ENCODE measurements at places on chromosomes 13 and 19.

DNA sequence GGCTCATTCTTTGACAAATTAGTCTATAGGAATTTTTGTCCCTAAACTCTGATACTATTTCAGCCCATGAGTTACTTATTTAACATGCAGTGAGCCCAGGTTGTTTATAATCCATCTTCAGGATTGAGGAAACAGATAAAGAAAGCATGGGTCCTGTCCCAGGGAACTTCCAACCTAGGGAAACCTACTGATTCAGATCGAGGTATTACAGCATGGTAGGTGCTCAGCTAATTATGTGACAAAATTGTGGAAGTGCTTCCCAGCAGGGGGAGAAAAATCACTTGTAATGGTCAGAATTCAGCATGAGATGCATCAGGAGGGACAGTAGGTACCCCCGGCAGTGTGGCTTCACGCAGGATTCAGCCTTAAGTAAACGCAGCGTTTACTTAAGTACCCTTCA lies 171.3 kb downstream of the NUFIP1 start:
- no peak for DNase-seq

DNA sequence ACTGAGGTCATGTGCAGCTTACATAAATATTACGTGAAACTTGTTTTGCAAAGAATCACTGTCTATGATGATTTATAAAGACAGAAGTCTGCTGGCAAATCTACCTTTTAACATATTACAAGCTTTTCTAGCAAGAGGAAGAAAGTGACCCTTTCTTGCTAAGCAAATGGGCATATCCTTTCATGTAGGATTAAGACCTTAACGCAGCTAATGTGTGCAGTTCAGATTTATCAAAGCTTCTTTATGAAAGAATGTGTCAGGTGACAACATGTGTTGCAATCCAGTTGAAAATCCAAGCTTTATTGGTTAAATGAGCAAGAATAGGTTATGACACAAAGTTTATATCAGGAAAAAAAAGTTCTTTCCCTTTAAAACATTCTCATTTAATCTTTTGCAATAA lies 115.6 kb upstream of the NBEA start:
- DNase-seq, result no peak

GRCh38 chr19:57027360-57027759 lies 92.4 kb upstream of the USP29 start:
- DNase-seq, result no peak

- DNase-seq, result no peak
These were observed 575.8 kb upstream of the KLF12 start for GRCh38 chr13:74710006-74710405.

DNA sequence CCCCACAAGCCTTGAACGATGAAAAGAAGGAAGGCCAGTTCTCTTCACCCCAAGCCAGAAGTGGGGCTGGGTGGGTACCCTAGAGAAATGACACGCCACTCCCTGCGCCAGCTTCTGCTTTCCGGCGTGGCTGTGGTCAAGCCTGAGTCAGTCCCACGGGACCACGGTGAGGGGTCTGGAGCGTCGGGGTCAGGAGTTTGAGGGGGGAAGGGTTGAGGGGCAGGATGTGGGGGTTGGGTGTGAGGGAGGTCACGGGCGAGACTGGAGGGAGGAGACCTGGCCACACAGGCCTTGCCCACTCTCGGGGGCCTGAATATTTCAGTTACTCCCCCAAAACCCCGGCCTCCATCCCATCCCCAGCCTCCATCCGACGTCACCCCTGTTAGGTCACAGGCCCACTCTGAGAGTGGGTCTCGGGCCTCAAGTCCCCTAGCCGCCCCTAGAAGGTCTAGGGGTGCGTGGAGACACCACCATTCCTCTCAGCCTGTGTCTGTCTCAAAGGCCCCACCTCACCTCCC lies 500 bp upstream of the IFI30 start:
- peak; percentile 58 for DNase-seq

GRCh38 chr19:33436360-33437345 lies 63.1 kb downstream of the CEBPG start:
- no peak for DNase-seq

- DNase-seq, result peak; percentile 63
These were observed 49.4 kb upstream of the TEX29 start for GRCh38 chr13:111270765-111271698.

GRCh38 chr13:95791084-95791722 lies 114.3 kb downstream of the DNAJC3 start:
- no peak for DNase-seq

DNA sequence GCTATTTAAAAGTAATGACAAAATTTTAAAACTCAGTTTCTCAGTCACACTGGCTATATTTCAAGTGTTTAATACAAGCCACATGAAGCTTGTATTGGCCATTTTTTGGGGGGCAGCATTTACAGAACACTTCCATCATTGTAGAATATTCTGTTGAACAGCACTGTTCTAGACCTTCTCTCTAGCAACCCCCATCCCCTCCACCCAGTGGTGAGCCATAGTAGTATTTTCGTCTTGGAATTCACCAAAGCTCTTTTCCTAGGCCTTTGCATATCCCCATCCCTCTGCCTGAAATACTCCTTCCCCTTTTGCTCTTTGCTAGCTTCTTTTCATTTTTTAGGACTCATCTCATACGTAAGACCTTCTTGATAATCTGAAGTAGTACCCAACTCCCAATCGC lies 99.5 kb downstream of the ZC3H13 start:
- no peak for DNase-seq

DNA sequence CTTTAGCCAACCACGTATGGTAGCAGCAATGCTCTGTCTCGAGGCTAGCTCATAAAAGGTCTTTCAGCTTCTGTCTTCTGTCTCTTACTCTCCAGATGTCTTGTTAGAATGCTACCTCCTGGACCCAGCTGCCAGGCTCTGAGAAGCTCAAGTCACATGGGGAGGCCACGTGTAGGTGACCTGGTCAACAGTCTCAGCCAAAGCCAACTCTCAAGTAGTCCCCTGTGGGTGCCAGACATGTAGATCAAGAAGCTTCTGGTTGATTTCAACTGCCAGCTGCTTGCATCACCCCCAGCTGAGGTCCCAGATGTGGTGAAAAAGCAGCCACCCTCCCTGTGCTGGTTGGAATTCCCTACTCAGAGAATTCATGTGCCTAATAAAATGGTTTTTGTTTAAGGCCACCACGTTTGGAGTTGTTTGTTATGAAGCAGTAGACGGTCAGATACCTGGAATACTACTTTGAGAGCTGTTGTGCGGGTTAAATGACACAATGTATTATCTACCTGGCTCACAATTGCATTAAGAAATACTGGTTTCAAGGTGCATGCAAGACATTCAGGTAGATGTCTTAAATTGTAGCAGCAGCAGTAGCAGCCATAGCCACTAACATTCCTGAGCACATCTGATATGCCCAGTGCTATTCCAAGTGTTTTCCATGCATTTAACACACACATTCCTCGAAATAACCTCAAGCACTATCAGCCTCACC lies 131.0 kb upstream of the RFC3 start:
- DNase-seq, result no peak

GRCh38 chr19:32032561-32032960 lies 312.8 kb upstream of the ZNF507 start:
- no peak for DNase-seq

- DNase-seq, result no peak
These were observed 25.3 kb downstream of the B3GLCT start for GRCh38 chr13:31224963-31225559.

- DNase-seq, result no peak
These were observed 953 bp downstream of the KCNN4 start for GRCh38 chr19:43779820-43780219.

DNA sequence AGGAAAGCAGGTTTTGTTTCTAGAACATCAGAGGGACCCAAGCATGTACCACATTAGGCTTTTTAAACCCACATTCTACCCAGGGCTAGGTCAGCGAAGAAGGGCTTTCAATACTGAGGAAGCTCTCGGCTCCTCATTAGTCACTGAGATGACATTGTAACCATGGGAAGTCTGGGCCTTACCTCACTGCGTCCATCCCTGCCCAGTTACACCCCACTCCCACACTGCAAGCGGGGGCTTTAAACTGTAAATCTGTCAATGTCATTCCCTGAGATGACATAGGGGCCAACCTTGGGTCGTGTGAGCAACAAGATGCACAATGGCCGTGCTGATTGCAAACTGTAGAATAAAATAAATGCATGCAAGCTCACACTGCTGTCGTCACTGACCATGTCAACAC lies 21.7 kb upstream of the TFDP1 start:
- DNase-seq, result no peak

DNA sequence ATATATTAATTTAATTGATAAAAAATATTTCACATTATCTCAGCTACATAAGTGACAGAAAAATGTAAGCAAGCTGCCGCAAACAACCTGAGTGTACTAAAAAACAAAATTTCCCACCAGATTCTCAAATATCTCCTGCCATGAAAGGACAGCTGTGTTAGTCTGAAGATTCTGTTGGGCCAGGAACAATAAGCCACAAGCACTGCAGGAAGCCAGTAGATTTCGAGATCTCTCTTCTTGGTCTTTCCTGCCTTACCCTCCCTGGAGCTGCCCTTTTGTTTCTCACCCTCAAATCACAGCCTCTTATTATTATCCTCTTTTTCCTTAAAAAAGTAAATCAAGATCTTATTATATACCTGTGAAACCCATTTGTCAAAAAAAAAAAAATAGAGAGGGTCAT lies 165.6 kb downstream of the EFNB2 start:
- no peak for DNase-seq

GRCh38 chr13:59445812-59446211 lies 717.9 kb downstream of the DIAPH3 start:
- no peak for DNase-seq

DNA sequence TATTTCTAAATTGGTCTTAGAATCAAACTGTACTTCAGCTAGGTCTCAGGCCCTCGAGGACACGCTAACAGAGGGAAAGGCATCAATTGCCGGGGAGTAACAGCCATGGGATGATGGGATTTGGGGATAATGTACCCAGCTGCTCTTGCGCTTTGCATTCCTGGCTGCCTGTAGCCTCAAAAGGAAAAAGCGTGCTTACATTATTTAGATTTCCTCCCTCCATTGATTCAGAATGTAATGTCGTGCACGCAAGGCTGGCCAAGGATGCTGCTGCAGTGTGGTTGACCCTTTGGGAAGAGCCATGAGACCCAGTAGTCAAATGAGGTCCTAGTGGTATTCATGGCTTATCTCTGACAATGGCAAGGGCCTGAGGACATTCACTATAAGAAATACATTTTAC lies 95.1 kb downstream of the SLC7A1 start:
- DNase-seq, result no peak

GRCh38 chr13:114076329-114077090 lies 55.9 kb downstream of the RASA3 start:
- DNase-seq, result no peak

DNA sequence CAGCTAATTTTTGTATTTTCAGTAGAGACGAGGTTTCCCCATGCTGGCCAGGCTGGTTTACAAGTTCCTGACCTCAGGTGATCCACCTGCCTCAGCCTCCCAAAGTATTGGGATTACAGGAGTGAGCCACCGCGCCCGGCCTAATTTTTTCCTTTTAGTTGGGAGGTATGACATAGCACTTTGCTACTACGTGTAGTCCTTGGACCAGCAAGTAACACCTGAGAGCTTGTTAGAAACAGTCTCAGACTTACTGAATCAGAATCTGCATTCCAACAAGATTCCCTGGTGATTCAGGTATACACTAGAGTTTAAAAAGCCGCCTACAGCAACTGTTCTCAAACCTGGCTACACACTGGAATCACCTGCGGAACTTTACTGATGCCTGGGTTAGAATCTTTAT lies 1.8 kb upstream of the FARP1 start:
- DNase-seq, result no peak

DNA sequence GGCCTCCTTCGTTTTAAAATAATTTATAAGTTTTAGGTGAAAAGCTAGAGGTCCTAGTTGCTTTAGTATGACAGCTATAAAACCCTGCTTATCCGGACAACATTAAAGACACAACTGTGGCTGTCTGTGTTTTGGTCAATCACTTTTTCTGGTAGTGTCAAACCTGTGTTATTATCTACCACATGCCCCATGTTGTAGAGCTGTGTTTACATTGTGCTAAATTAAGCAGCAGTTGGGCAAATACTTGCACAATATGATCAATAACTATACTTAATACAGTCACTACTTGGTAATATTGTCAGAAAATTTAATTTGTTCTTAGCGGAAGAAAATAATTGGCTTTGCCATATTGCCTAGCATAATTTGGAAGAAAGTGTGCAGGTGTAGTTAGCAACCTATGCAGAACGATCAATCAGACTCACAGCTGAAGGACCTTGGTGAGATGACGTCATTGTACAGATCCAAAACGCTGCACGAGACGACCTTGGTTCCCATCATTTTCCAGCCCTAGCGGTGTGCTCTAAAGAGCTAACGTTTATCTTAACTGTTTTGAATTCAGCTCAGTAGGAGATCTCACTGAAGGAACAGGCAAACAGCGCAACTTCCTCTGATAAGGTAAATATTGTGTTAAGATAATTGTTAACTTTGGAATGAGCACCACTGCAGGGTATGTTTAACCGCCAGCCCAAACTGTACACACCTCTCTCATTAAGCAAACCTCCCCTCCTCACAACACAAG lies 476.6 kb downstream of the IRS2 start:
- DNase-seq, result no peak

GRCh38 chr13:28471421-28471820 lies 23.5 kb downstream of the FLT1 start:
- no peak for DNase-seq

DNA sequence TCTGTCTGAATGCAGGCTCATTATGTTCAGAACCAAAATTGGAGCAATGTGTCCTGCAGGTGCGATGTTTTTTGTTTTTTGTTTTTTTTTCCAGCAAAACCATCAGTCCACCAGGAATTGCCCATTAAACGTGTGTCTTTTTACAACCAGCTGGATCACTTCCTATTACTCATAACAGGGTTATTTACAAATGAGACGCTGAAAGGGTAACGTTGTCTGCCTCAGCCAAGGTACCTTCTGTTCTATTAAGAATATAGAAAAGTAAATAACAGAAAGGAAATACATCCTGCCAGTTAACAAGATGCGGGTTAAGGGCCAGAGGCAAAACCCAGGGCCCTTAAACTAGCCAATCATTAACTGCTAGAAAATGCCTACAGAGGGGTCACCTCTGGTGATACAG lies 590.4 kb downstream of the TBC1D4 start:
- no peak for DNase-seq

DNA sequence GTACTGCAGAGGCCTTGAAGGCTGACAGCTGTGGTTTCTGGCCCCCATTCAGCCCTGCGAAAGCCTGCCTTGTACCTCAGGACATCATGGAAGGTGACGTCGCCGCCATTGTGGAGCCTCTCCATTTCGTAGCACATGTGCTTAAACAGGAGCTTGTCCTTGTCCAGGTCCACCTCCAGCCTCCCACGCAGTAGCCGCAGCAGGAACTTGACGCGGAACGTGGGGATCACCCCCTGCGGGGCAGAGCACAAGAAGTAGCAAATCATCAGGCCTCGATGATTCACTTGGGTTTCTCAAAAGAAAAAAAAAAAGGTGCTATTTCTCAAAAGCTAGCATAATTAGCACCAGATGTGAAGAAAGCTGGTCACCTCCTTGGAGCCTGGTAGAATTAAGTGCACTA lies 351.0 kb downstream of the NALCN start:
- peak; percentile 42 for DNase-seq

- no peak for DNase-seq
These were observed 125.8 kb upstream of the TMTC4 start for GRCh38 chr13:100800283-100800875.
